Right ventricle myocardium inferior (tissue), 1 donor: ENCODE measurements at places on chromosomes 2 and 18. TPM values are rescaled to one million over a fixed set of nuclear protein-coding genes. Genes with fewer than 3 reads are reported as not detected.

The RUFY4 gene
- not detected for total RNA-seq

- no peak for DNase-seq
Measured at GRCh38 chr2:62801814-62802523, 96.5 kb downstream of the EHBP1 start.

GRCh38 chr2:68157002-68157401 lies 686 bp upstream of the PNO1 start:
- DNase-seq: peak; percentile 78

DNA sequence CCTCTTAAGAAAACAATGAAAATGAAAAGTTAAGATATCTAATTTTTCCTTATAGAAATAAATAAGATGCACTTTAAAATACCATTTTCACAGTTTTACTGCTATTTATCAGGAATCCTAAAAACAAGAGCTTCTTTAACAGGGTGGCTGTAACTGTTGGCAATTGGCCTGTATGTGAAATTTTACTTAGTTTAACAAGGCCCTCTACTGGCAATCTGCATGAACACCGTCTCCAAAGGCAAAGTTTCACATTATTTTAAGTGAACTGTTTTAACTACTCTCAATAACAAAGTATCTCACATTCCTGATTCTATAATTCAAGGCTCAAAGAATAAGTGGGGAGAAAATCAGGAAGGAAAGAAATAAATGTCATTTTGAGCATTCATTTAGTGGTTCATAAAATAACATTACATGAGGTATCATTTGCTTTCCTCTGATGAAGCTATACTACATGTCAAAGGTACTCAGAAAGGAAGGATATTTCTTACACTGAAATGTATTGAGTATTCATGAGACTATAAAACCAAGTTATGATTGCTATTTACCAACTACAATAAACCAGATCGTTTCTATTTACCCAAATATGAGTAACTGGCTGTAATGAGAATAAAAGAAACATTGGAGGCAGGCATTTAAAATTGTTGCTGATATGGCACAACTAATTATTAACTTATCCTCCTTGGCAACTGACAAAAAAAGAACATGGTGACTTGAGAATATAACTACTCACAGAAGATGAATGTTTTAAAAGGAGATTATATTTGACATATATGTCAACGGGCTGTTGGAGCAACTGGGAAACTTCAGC lies 7.0 kb downstream of the NCKAP5 start:
- no peak for DNase-seq

DNA sequence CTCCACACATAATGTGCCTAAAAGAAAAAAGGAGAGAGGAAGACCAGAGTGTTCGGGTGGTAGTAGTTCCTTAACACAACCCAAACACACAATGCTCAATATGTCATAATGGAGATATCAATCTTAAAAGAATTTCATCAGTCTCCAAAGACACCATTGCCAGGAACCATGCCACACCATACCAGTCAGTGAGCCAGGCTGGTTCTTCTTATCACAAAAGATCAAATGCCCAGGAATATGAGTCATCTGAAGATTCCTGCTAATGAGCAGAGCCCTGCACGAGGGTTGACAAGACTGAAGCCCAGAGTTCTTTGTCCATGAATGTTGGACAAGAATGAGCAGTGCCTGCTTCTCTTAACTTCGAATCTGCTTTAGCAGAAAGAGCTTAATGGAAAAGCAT lies 262.3 kb downstream of the ZNF516 start:
- no peak for DNase-seq

DNA sequence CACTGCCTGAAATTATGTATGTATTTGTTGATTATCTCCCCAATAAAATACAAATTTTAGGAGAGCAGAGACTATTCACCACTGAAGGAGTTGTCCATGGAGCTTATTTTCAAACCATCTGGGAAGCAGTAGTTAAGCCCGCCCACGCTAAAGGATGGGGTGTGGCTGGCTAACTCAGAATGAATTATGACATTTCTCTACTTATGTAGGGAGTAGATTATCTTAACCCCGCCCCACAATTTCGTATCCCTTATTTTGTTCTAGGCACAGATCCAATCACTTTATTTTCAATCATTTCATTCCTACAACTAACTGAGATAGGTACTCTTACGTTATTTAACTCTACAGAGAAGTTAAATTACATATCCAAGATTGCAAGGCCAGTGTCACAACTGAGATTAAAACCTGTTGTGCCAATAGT lies 1.4 kb upstream of the LAPTM4A start:
- peak; percentile 80 for DNase-seq

DNA sequence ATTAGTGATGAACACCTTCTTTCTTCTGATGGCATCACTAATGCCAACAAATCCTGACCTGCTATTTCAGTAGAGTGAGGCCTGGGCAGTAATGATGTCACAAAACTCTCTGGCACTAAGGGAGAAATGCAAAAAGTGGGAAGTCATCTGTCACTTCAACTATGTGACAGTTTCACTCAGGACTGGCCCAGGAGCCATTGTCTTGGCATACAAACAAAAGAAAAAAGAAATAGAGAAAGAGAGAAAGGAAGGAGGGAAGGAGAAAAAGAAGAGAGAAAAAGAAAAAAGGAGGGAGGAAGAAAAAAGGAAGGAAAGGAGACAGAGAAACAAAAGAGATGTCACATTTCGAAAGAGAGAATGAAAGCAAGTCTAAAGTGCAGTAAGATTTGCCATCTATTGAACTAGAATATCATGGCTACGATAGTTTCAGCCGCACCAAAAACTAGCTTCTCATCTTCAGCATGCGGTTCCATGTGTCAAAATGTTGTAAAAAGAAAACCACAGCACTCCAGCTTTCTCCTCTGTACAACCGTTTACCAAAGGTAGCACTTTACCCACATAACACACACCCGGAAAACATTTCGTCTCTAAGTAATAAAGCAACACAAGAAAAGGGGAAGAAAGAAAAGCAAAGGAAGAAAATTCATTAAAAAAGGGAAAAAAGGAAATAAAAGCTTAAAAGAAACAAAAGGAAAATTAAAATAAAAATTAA lies 50.1 kb downstream of the CD226 start:
- no peak for DNase-seq

DNA sequence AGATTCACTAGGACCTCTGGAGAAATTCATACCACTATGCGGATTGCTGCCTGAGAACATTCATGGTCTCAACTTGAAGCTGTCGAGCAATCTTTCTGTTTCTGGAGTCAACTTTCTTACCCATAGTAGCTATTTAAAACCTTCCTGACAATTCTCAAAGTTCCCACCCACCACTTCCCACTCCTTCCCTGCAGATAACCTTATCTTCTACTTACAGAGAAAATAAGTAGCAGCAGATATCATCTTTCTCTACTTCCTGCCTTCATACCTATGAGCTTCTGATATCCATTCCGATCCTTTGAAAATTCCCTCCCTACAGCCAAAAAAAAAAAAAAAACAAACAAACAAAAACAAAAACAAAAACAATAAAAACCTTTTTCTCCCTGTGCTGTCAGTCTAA lies 81.2 kb upstream of the CYRIA start:
- DNase-seq: no peak

GRCh38 chr2:39732482-39732881 lies 46.6 kb downstream of the THUMPD2 start:
- no peak for DNase-seq
